ENCODE measurements at places on chromosomes 12 and 14.

DNA sequence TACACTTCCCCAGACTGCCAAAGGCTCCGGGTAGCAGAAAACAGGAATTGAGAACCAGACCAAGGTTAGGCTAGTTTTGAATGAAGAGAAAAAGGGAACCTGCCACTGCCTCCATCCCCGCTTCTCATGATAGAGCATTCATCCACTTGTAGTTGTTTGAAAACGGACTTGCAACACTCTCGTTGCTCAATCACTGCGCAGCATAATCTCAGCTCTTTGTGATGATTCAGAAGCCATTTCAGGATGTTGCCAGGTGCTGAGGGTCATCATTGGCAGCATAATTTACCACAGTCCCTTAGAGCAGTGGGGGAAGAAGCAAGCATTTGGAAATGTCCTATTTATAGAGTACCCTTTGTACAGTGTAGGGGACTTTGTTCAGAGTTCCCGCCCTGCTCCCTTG lies 25.6 kb downstream of the KCNK13 start:
- peak; percentile 73 for DNase-seq

GRCh38 chr14:75917946-75918335 lies 63.9 kb downstream of the TGFB3 start:
- DNase-seq, result no peak

DNA sequence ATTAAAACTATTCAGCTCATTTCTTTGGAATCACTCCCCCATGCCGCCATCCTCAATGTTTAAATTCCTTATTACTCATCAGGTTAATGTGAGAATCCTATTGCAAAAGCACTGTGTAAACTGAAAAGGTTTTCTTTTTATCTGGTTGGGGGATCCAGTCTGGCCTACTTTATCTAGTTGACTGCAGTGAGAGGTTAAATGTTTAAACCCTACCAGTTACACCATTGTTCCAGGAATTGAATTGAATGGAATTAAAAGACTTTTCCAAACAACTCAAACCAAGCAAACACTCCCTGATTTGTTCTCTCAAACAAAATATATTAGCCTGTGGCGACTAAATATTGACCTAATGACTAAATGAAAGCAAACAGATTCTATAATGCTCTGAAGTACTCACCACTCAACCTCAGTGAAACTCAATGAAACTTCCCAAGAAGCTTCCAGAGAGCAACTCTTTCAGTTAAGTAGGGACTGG lies 100.5 kb downstream of the VEZT start:
- peak; percentile 64 for DNase-seq

DNA sequence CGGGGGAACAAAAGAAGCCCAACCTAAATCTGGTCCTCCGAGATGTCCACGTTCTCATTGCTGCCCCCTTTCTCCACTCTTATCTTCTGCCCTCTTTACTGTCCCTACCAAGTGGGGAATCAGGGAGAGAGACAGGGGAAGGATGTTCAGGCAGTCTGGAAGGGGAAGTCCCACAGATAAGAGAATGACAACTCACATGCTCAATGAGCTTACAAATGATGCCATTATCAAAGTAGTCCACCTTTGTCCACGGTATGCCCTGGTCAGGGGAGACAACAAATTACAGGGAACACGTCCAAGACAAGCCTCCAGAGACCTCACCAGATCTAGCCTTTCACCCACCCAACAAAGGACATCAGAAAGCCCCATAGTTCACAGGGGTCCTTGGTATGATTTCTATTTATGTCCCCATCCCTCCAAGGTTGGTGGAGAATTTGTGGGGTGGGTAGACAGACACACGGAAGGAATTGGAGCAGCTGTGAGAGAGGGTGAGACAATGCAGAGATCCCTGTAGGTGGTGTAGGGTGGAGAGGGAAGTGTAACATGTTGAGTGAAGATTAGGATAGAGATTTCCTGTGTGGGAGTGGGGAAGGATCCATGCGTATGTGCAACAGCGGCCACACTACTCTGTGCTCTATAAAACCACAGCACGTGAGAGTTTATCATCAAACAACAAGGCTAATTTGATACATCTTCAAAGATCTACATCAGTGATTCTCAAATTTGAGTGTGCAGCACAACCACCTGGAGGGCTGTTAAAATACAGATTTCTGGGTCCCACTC lies 10.7 kb downstream of the MYO1A start:
- DNase-seq, result no peak

- no peak for DNase-seq
Measured at GRCh38 chr14:49036984-49037516, 549.1 kb downstream of the RPS29 start.

GRCh38 chr12:70985850-70986249 lies 65.3 kb upstream of the PTPRR start:
- no peak for DNase-seq

- DNase-seq, result no peak
Measured at GRCh38 chr12:99068993-99069747, 424.1 kb downstream of the APAF1 start.

DNA sequence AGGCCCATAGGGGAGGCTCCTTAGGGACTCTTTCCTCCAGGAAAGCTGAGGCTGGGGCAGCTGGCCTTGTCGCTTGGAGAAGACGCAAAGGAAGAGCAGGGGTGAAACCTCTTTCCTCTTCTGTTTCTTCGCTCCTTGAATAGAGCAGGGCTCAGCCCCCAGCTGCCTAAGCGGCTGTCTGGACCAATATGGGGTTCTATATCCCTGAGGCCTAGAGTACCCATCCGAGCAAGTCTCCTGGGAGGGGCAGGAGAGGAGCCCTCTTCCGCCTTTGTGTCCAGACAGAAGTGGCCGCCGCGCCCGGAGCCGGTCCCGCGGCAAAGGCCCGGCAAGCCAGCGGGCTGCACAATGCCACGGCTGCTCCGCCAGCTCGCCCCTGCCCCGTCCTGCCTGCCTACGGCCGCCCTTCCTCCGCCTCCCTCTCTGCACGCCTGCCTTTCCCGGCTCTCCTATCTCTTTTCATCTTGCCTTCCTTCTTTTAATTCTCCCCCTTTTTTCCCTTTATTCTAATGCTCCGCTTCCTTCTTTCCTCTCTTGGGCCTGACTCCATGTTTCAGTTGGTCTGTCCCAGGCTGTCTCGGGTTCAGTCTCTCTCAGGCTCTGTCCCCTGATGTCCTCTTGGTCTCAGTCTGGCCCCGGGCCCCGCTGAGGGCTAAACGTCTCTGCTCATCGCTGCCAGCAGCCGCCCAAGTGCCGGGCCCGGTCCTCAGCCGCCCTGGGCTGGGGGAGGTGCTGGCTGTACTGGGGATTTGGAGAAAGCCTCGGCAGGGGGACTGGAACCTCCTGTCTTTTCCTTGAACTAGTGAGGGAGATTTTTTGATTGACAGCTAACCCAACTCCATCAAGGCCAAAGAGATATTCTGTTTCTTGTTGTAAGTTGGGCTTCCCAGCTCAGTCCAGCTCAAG lies 2.5 kb upstream of the HOXC9 start:
- DNase-seq, result no peak

- no peak for DNase-seq
Measured at GRCh38 chr12:67917811-67918210, 71.4 kb upstream of the IFNG-AS1 start.

GRCh38 chr14:92926180-92926845 lies 3.4 kb downstream of the CHGA start:
- DNase-seq, result no peak

DNA sequence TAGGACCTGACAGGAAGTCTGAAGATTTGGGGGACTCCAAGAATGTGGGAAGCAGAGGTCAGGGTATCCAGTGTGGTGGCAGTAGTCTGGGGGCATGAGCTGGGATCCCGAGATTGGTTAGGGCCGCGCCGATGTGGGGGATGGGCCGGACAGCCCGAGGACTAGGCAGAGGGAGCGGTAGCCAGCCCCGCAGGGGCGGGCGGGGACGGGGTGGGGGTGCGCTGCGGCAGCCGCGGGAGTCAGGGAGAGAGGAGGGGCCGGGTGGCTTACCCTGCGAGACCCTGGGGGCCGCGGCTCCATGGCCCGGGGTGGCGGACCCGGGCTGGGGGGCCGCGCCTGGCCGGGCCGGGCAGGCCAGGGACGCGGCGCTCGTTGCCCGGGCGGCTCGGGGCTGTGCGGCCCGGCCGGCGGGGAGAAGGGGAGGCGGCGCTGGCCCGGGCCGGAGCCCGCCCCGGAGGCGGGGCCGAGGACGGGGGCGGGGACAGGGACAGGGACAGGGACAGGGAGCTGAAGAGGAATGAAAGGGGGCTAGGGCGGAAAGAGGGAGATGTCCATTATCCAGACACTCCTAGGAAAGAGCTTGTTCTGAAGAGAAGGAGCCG lies 5.6 kb downstream of the ZNF385A start:
- peak; percentile 67 for DNase-seq

GRCh38 chr12:123767613-123768012 lies 5.5 kb downstream of the DNAH10 start:
- no peak for DNase-seq

DNA sequence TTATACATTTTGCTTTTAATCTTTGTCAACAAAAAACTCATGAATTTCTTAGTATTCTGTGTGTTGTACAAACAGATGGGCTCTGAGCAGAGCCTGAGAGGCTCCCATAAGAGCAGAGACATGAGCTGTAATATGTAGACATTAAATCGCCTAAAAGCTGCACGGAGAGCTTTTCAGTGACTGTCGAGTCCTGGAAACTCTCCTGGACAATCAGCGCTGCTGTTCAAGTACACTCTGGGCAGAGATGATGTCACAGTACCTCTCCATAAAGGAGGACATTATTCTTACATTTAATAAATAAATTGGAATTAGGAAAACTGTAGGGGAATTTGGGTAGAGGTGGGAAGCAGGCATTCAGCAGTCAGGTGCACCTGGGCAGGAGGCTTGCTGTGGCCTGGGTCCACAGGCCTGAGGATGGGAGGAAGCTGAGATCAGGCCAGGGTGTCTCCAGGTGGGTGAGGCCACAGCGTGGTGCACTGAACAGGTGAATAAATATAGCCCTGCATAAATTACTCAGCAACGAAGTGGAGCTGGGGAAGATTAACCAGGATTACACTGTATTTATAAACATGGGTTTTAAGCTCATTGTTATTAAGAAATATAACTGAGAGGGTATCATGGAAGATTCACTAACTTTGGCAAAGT lies 13.3 kb upstream of the TCL1A start:
- no peak for DNase-seq

GRCh38 chr14:94058674-94059138 lies 22.3 kb downstream of the DDX24 start:
- DNase-seq, result no peak

DNA sequence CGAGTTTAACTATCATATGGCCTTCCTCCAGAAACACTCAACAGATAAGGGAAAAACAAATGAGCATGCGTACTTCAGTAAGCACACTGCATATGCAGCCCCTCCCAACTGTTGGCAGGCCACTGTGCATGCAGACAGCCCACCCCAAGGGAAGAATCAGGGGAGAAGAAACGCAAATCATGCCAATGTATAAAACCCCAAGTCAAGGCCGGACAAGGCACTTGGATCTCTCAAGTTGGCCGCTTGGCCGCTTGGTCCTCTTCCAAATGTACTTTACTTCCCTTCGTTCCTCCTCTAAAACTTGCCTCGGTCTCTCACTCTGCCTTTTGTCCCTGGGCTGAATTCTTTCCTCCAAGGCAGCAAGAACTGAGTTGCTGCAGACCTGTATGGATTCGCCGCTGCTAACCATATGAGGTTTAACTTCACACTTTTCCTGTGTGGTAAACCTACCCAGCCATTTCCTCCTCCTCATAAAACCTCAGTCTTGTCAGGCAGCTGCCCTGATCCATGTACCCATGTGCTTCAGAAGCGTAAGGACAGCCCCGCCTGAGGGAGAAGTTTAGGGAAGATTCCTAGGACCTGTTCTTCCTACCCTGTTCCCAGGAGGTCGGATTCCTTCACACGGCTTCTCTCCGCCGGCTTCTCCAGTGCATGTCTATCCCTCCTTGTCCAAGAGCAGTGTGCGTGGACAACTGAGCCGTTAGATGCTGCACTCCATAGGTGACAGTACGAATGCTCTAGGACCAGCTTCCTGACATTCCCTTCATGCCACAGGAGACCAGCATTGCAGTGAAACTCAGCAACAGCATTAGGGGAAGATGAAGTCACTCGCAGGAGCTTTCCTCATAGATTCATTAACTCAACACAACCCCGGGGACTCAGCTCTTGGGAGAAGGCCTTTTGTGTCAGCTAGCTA lies 188.0 kb downstream of the MON2 start:
- DNase-seq, result no peak

DNA sequence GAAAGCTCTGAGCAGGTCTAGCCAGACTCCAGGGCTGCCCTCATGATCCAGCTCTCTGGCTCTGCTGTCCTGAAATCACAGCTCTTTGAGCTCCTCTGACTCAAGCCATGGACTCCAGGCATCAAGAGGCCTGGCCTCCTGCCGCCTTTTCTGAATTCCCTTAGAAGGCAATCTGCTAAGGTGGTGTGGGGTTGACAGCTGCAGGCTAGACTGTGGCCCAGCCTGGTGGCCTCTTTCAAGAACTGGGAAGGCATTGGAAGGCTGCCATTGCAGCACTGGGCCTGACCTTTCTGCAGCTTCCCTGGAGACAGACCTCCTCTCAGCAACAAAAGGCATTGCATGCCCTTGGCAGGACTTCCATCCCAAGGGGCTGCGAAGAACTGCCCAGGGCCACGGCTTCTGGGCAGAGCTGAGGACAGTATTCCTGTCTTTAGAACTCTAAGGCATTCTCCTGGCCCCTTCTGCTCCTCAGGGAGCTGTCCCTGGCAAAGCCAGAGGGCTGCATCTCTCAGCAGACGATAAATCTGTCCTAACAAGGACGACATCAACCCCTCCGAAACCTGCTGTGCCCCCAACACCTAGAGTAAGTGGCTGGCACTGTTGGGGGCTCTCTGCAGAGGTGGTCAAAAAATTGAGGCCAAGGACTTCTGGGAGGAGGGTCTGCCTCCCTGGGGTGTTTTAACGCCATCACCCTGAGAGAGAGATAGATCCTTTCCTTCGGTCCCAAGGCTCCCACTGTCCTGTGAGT lies 115.6 kb downstream of the RBM19 start:
- DNase-seq, result no peak

DNA sequence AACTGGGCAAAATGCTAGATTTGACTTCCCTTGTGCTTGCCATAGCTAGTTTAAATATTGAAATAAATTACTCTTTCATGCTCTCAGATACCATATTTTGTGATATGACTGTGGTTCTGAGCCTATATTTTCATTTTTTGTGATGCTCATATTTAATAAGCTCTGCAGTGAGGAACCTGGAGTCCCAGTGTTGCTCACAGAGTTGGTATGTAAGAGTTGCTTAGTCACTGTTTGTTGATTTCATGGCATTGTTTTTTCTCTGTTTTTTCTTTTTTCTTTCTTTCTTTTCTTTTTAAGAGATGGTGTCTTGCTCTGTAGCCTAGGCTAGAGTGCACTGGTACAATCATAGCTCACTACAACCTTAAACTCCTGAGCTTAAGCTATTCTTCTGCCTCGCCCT lies 750.5 kb upstream of the TMEM132C start:
- DNase-seq, result peak; percentile 45

GRCh38 chr14:67426983-67427606 lies 15.1 kb upstream of the PLEK2 start:
- peak; percentile 83 for DNase-seq

- DNase-seq, result peak; percentile 60
Measured at GRCh38 chr12:53052419-53053217, 2.8 kb downstream of the TNS2 start.
